HS-5 (cell line): ENCODE measurements at places on chromosomes 16 and 17.
A peak's percentile ranks its signal among the peaks of the same experiment; 100 is the strongest.

GRCh38 chr17:66222798-66223350 lies 6.3 kb downstream of the APOH start:
- DNase-seq: no peak

- DNase-seq: no peak
Observed at GRCh38 chr16:85699628-85700027, 10.9 kb upstream of the GINS2 start.

- no peak for DNase-seq
Observed at GRCh38 chr16:85641776-85642176, 28.7 kb downstream of the GSE1 start.

- no peak for DNase-seq
Observed at GRCh38 chr17:4766201-4766600, 5.5 kb upstream of the TM4SF5 start.

DNA sequence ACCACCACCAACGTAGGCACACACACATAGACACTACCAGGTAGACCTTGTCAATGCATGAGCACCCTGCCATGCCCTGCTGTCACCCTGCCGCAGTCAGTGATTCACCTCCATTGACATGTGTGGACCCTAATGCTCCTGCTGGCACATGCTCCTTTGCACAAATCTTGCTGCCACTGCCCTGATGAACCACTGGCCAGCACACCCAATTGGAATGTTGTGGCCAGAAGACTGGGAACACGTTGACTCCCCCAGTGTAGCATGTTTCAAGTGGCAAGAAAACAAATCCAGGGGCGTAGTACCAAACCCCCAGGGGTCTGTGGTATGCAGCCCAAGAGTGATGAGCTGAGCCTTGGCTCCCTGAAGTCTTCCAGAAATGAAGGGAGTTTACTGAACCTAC lies 486.4 kb upstream of the KIF2B start:
- no peak for DNase-seq

DNA sequence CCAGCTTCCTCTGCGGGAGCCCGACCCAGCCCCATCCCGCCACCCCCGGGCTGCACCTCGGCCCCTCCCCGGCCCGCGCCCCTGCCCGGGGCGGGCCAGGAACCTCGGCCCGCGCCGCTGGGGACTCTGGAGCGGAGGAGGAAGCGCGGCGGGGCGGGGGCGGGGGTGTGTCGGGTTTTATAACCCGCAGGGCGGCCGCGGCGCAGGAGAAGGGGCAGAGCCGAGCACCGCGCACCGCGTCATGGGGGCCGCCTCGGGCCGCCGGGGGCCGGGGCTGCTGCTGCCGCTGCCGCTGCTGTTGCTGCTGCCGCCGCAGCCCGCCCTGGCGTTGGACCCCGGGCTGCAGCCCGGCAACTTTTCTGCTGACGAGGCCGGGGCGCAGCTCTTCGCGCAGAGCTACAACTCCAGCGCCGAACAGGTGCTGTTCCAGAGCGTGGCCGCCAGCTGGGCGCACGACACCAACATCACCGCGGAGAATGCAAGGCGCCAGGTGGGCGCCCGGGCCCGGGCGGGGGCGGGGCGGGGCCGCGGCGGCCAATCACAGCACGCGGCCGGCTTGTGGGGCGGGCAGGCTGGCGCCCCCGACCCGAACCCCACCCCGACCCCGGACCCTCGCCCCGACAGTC lies at the start of gene ACE:
ACE (plus strand) TSS at position 208 of the 626 bp plus-strand sequence; CDS start at position 242, 34 bp downstream.
- DNase-seq: no peak

DNA sequence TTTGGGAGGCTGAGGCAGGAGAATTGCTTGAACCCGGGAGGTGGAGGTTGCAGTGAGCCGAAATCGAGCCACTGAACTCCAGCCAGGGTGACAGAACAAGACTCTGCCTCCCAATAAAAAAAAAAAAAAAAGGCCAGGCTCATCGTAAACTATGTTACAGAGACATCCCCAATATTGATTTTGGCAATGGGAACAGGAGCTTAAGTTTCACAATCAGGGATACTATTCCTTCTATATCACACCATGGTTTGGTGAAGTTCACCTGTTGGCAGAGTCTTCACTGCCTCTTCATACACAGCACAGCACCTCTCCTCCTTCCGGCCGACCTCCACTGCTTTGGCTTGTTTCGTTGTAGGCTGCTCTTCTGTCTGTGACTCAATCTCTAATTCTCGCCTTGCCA lies 21.2 kb downstream of the UTP6 start:
- DNase-seq: no peak

DNA sequence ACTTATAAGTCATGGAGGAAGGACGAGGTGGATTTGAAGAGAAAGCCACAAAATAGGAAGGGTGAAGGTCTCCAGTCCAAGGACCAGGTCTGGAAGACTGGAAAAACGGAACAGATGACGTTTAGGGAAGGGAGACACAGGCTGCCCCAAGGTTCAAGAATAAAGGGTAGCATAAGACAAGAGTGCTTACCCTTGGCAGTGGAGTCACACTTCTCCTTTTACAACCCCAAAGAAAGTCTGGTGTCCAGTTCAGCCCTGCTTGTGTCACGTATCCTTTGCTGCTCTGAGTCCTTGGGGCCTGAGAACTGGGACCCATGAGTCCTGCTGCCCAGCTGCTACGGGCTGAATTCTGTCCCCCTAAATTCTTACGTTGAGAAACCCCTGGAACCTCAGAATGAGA lies 13.0 kb upstream of the GGA2 start:
- DNase-seq: no peak

- DNase-seq: no peak
Observed at GRCh38 chr17:61313461-61314326, 85.9 kb upstream of the TBX2 start.

GRCh38 chr16:19329932-19330331 lies 44.4 kb downstream of the CLEC19A start:
- DNase-seq: peak; percentile 2

- DNase-seq: no peak
Observed at GRCh38 chr17:4182043-4182442, 39.0 kb downstream of the CYB5D2 start.

- no peak for DNase-seq
Observed at GRCh38 chr16:54718376-54718775, 212.3 kb upstream of the IRX5 start.

DNA sequence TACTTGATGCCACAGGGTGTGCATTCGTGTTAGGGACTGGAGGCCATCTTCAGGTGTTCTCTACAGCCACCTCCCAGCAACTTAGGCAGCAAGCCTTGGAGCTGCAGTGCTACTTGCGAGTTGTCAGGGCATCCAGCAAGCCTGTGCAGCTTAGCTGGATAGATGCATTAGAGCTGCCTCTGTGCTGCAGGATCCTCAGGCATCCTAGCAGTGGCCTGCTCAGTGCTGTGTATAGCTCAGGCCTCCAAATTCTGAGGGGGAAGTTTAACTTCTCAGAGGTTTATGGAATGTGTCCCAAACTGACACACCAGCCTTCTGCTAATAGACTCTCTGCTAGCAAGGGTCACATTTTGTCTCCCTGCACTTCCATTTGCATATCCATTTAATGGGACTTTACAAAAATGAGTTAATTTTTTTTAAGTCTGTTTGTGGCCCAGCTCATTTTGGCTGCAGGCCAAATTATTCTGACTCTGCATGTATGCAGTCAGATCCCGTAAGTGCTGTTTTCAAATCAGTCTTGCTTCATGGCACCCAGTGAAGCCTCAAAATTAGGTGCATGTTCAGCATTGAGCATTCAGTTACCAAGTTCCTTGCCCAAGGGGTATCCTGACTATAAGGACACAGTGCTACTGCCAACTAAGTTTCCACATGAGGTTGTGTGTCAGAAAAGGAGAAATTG lies 6.8 kb downstream of the GABARAPL2 start:
- DNase-seq: no peak

DNA sequence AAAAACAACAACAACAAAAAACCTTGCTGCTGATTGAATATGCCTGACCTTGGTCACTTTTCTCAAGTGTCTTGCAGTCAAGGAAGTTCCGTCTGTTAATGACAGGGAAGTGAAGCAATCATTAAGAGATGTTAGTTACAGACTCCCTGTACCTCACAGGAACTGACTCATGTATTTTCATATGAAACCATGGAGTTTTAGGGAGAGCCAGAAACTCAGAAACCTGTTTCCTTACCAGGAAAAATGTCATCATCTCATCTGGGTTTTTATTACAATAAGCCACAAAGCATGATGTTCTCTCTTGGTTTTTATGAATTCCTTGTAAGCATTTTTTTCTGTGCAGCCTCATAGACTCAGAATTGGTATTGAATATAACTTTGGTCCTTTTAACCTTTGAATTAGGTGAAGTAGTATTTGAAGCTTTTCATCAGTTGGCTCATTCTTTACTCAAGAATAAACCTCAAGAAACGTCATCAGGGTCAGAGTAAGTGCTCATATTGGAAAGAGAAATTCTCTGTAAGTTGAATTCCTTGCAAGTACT lies 10.3 kb downstream of the LYRM1 start:
- DNase-seq: peak; percentile 90

GRCh38 chr16:9644258-9644657 lies 538.0 kb downstream of the GRIN2A start:
- no peak for DNase-seq

DNA sequence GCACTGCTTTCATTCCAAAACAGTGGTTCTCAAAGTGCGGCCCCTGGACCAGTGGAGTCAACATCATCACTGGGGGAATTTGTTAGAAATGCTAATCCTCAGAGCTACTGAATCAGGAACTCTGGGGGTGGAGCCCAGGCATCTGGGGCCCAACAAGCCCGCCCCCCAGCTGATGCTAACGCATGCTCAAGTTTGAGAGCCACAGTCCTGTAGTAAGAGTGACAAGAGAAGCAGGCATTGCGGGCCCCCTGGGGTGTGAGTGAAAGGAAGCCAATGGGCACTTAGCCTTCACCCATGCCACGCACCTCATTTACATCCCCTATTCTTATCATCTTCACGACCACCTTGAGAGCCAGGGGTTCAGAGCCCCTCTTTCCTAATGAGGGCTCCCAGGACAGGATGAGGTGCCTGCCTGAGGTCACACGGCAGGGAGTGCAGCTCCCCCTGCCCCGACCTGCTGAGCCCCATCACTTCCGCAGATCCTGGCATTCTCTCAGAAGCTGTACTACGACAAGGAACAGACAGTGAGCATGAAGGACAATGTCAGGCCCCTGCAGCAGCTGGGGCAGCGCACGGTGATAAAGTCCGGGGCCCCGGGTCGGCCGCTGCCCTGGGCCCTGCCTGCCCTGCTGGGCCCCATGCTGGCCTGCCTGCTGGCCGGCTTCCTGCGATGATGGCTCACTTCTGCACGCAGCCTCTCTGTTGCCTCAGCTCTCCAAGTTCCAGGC lies 9.1 kb downstream of the CA4 start:
- no peak for DNase-seq

DNA sequence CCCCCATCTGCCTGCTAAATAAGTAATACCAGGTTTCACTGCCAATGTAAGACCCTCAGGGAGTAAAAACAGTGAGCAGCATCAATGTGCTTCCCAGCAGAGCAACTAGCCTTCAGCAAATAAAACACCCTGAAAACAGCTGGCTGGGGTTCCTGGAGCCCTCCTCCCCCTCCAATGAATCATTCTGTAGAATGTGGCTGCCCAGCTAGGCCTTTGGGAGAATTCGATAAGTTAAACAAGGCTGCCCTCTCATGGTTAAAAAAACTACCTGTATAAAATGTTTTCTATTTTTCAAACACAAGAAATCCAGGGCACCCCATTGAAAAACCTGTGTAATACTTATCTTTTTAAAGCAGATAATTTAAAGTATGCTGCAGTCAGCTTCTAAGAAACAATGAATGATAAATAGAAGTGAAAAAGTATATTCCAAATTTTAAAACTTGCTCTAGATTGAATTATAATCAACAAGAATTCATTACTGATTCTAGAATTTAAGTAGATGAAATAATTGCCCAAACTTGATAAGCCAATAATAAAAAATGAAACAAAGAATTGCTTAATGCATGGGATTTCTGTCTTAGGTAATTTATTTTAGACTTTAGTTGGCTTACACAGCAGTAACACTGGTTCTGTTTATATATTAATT lies 9.4 kb upstream of the TOM1L1 start:
- peak; percentile 32 for DNase-seq

DNA sequence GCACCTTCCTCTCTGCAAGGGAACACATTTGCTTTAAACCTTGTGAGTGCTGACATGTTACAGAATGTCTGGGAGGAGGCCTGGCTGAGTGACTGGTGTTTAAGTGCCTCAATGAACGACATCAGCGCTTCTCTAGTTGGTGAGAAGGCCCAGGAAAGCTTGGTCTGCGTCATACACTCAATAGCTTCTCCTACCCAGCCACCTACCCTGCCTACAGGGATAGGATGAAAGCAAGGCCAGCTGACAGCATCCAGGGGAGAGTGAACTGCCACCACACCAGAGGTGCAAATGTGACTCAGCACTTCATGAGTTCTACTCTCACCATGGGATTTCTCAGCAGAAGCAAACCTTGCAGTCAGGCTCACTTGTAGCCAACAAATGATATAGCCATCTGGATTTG lies 31.7 kb upstream of the CFAP20 start:
- DNase-seq: no peak

GRCh38 chr16:53737552-53737951 lies 33.6 kb downstream of the FTO start:
- DNase-seq: no peak

GRCh38 chr16:28196387-28196987 lies 15.3 kb downstream of the XPO6 start:
- DNase-seq: no peak

GRCh38 chr17:80842456-80843013 lies 149.1 kb upstream of the CHMP6 start:
- DNase-seq: no peak

DNA sequence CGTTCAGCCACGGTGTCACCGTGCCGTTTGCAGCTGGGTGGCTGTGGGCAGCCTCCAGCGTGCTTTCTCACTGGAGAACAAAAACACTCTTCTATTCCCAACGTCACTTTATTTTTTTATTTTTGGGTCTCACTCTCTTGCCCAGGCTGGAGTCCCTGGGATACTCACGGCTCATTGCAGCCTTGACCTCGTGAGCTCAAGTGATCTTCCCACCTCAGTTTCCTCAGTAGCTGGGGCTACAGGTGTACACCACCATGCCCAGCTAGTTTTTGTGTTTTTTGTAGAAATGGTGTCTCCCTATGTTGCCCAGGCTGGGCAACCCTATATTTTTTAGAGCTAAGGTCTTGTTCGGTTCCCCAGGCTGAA lies 34.4 kb upstream of the ZC3H18 start:
- no peak for DNase-seq

DNA sequence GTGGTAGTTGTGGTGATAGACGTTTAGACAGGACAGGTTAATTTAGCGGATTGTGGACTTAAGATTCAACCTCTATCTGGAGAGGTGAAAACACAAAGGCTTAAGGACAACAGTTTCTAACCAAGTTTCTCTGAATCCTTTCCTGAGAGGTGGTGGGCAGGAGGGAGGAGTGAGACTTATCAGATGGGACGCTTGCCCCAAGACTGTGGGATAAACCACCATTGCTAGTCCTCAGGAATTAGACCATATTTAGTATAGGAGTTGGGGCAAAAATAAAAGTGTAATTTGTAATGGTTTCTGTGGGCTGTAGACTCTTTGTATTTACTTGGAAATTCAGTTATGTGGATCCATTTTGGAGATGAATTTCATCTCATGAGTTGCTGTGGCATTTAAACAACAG lies 6.6 kb downstream of the PDP2 start:
- DNase-seq: no peak

DNA sequence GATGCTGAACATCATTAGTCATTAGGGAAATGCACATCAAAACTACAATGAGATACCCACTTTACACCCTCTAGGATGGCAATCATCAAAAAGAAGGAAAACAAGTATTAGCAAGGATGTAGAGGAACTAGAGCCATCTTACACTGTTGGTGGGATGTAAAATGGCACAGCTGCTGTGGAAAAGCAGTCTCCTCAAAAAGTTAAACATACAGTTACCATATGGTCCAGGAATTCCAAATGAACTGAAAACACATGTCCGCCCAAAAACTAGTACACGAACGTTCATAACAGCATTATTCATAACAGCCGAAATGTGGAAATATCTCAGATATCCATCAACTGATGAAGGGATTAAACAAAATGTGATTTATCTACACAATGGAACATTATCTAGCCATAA lies 7.0 kb downstream of the FBF1 start:
- no peak for DNase-seq
